GM18507 (cell line): ENCODE measurements at places on chromosomes 5 and 9.

DNA sequence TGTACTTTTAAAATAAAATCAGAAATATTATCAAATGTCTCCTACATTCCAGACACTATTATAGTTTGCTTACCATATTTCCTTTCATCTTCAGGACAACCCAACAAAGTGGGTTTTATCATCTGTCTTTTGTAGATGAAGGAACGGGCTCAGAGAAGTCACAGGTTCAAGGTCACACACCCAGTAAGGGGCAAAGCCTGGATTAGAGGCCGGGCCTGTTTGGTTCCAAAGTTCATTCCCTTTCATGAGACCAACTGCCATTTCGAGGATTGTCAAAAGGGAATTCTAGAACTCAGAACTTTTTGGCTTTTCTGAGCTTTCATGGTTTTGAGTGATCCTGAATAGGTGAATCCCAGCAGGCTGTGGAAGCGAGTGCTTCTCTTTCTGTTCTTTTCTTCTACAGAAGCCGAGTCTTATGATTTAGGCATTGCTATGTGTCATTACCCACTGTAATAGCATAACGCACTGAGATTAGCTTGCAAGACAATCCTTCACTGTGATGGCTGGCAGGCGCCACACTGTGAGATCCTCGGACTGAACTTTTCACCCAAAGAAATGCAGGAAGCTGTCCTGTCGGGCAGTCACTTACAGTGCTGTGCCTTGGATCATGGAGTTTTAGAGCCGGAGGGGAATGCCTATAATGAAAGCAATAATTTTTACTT lies 43.8 kb upstream of the ANKH start:
- no peak for DNase-seq

DNA sequence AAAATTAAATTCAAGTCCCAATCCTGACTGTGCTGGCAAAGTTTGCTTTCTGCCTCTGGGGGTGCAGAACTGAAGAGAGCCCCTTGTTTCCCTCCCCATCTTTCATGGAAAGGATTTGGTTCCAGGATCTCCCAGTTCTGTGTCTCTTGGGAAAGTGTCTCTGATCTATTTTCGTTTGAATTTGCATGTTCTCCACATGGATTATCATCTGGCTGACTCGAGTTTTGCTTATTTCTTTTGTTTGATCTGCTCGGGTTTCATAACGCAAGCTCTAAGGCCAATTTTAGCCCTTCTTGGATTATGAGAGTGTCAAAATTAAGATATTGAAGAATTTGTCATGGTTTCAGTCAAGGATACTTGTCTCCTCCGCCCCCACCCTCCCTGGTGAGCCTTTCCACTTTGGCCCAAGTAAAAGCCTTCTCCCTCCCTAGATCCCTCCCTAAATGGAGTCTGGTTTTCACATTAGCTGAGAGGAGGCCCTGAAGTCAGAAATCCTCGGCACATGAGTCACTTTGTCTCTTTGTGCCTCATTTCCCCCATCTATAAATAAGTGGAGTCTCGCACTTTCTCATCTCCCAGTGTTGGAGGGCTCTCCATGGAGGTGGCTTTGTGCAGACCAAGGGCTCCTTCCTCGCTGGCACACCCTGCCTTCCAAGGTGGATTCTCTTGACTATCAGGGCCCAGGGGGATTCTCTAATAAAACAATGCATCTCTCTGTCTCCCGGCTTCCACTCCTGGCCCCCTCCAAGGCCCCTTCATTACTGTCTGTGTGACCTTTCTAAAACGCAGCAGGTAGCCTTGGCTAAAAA lies 17.3 kb downstream of the ADRB2 start:
- no peak for DNase-seq

DNA sequence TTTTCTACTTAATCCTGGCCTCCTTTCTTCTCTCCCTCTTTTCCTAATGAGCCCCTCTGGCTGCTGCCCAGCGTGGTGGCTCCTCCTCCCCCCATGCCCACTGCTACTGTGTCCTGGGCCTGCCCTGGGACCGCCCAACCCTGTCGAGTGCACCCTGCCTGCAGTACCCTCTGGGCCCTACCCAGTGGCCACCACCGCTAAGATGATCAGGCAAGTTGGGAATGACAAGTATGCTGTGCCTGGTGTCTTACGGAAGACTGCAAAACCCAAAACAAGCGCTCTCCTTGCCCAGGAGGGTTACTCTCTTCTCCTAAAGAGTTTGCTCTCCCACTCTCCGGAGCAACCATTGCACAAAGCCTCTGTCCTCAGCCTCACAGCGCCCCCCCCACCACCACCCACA lies 273.7 kb downstream of the SYK start:
- DNase-seq: no peak

DNA sequence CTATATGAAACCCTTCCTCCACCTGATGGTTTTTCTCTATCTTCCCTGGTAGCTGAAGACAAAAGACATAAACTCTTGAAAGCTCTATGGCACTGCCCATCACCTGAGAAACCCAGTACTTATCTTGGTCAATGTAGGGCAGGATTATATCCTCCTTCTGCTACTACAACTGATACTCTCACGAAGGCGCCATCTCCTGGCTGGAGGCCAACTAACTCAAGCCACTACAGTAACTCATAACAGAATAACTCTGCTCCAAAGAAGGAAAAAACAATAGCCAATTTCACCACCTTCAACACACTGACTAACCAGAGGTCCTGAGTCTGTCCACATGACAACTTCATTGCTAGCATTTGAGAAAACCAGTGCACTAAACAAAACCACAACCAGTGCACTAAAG lies 409.2 kb downstream of the CETN3 start:
- no peak for DNase-seq

GRCh38 chr9:1173211-1173610 lies 123.1 kb downstream of the DMRT2 start:
- DNase-seq: no peak

DNA sequence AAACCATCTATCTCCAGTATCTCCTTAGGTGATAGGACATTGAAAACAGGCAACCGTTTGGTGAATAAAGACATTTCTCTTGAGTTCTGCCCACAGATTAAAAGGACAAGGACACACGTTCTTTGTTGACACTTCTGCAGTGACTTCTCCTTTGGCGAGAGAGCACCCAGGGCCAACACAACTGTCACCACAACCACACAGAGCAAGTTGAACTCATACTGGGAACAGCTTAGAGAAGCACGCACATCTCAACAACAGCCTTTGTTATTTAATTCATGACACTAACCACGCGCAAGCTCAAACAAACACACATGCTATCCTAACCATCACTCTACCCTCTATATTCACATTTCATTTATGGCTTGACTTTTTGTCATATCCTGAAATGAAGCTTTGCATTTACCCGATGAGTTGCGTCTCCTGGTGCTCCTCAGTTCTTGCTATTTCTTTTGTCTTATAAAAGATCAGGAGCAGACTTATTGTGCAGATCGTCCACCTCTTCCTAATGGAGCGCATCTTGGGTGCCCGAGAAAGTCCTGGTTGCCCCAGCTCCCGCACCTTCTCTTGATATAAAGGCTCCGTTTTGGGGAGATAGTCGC lies 543 bp downstream of the ST8SIA4 start:
- DNase-seq: no peak
